WTC11 (cell line): ENCODE measurements at places on chromosomes 16 and 17.
A peak's percentile ranks its signal among the peaks of the same experiment; 100 is the strongest.

DNA sequence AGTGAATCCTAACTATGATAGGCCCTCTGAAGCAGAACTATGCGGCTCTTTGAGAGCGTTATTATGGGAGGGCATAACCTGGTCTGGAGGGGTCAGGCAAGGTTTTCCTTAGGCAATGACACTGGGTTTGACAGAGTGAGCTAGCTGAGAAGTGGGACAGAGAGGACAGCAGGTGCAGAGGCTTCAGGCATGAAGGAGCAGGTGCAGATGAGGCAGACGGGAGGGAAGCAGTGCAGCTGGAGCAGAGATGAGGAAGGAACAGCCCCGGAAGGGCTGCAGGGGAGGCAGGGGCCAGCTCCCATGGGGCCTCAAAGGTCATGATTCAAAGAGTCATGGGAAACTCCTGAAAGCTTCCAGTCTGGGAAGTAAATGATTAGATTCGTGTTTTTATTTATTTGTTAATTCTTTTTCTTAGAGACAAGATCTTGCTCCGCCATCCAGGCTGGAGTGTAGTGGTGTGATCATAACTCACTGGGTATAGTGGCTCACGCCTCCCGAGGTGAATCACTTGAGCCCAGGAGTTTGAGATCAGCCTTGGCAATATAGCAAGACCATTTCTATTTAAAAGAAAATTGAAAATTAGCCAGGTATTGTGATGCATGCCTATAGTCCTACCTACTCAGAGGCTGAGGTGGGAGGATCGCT, 5.4 kb downstream of the MARCHF10 start:
- no peak for DNase-seq

GRCh38 chr16:70778901-70779309, 22.1 kb downstream of the VAC14 start:
- peak; percentile 90 for DNase-seq

- no peak for DNase-seq
Observed at GRCh38 chr17:73706428-73706827, 62.2 kb upstream of the SDK2 start.

- DNase-seq: no peak
Observed at GRCh38 chr17:48478224-48479013, 48.4 kb upstream of the SKAP1 start.

DNA sequence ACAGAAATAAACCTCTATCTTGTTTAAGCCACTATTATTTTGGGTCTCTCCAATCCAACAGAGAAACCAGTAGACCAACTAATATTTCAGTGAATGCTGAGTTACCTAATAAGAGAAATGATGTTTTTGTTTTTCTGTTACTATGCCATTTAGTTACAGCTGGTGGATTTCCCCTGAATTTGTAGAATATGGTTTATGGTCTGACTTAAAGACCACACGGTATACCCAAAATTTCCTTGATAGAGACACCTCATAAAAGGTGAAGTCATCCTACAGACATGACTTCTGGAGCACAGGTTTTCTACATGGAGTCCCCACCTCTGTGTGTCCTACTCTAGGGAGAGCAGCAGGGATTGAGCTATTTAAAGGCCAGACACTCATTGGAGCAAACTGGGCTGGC, 13.3 kb downstream of the PIK3R5 start:
- no peak for DNase-seq
